ENCODE measurements at places on chromosomes 2 and 18.

GRCh38 chr2:71453404-71454220 is at the start of gene DYSF:
Gene DYSF, plus strand, starts transcription at chr2:71453561.
- DNase-seq = no peak

- DNase-seq = no peak
Observed at GRCh38 chr2:224395620-224396390, 6.1 kb downstream of the FAM124B start.

- no peak for DNase-seq
Observed at GRCh38 chr18:7830468-7830867, 263.4 kb downstream of the PTPRM start.

GRCh38 chr2:240526521-240526920 is 31.3 kb downstream of the ANKMY1 start:
- DNase-seq = no peak

DNA sequence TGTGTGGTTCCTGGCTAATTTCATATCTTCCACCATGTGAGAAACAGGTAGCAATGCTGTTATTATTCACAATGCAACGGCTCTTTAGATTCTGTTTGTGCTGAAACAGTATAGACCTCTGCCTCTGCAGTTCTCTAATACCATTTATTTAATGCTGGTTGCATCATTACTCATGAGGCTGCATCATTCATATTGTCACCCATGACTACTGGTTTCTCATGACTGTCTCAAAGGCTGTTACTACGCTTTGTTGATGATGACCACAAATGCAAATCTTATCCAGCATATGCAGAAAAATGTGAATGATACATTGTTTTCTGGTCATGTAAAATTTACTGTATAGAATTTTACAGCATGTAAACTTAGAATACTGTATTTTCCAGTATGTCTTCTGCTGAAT is 22.5 kb downstream of the CAVIN2 start:
- no peak for DNase-seq

- DNase-seq = no peak
Observed at GRCh38 chr2:174059178-174059883, 94.2 kb upstream of the SP3 start.
